Stimulated activated CD8-positive, alpha-beta memory T cell treated with anti-CD3 and anti-CD28 coated beads, Interleukin-4, amount 100 ng/mL, for 1 hour (primary cell): ENCODE measurements at places on chromosomes 13 and 19.

DNA sequence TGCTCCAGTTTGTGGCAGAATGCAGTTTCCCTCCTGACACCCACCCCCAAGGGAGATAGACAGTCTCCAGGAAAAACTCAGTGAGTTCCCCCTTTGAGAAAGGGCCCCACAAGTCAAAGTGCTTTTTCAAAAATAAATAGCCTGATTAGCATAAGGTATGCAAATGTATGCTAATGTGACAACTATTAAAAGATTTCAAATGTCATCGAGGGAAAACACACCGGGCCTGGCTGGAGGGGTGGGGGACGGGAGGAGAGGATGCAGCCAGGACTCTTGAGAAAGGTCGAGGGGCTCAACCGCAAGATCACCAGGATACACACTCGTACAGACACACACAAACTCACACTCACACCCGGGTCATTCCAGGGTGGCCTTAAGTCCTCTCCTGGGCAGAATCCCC lies 34.3 kb upstream of the ZNRF4 start:
- DNase-seq: no peak

GRCh38 chr13:36057547-36057946 lies 73.6 kb downstream of the DCLK1 start:
- DNase-seq: no peak

GRCh38 chr19:51607077-51607476 lies 23.1 kb downstream of the SIGLEC5 start:
- no peak for DNase-seq

DNA sequence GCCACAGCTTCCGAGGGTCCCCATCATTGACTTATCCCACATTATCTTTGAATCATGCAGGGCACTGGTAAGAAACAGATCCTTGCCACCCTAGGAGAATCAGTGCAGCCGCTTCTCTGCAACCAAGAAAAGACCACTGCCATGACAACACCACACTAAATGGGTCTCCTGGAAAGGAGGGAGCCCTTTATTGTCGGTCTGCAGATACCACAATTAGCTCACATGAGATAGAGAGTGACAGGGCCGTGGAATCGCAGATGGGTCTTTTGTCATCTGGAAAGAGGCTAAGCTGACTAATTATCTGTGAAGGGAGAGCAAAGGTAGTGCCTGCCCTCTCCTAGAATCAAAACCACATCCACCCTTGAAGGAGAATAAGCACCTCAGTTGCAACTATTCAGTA lies 178.3 kb upstream of the MYO16 start:
- no peak for DNase-seq

GRCh38 chr19:19224852-19225494 lies 13.2 kb downstream of the NCAN start:
- DNase-seq: peak; percentile 59

- DNase-seq: no peak
Observed at GRCh38 chr19:17240826-17241399, 4.8 kb downstream of the NR2F6 start.

DNA sequence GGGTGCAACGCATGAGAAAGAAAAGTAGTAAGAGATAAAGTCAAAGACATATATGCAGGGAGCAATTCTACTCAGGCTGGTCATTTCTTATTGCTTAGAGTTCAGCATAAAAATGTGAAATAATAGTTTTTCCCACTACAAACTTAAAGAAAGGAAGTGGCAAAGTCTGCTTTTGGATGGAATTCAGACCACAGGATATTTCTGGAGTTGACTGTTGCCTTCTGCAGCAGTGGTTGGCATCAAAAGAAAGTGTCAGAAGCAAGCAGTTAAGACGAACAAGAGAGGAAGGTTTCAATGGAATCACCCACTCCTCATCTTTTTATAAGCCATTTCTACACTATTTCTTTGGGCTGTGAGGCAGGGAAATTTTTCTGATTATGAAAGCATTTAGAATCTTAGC lies 36.2 kb upstream of the TRPC4 start:
- DNase-seq: no peak

- no peak for DNase-seq
Observed at GRCh38 chr13:75480671-75481175, 1.2 kb downstream of the TBC1D4 start.

GRCh38 chr19:4713384-4713951 lies 10.2 kb downstream of the DPP9 start:
- DNase-seq: no peak

GRCh38 chr19:50371914-50372475 lies 4.3 kb upstream of the NR1H2 start:
- no peak for DNase-seq

DNA sequence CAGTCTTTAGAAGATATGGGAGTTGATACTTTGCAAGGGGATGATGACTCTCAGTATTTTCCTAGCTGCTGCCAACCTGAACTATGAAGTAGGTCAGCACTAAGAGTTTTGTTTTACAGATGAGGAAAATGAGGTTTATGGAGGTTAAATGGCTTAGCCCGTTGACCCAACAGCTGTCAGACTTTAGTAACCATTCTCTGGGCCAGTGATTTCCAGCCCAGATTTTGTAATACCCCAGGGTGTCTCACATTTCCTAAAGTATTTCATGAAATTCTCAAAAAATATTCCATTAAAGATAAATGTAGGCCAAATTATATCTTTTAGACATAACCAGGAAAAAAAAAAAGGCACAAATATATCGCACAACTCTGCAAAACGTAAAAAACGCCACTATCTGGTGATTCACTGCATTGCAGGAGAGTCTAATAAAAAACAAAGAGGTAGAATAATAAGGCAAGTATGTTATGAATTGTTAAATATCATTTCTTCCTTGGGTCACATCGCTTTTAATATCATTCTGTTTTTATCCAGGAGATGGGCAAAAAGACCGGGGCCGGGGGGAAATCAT lies 112.5 kb downstream of the DACH1 start:
- no peak for DNase-seq

- DNase-seq: no peak
Observed at GRCh38 chr19:44587963-44588770, 25.2 kb upstream of the IGSF23 start.

DNA sequence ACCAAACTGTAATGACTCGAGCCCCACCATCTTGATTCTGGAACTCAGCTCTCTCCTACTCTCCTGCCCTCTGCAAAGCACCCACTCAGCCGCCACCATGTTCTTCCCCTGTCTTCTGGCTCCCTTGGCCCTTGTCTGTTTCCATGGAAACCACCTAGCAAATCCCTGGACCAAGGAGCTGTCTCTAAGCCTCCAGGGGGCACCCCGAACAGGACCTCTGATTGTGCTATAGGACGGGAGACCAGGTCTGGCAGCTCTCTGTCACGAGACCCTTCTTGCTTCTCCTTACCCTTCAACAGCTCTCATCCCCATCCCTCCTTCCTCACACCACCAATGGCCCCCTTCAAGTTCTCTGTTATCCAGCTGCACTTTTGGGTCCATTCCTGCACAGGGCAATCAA lies 277.7 kb upstream of the ZNF507 start:
- DNase-seq: no peak

GRCh38 chr13:33536601-33537000 lies 251.0 kb upstream of the STARD13 start:
- no peak for DNase-seq

DNA sequence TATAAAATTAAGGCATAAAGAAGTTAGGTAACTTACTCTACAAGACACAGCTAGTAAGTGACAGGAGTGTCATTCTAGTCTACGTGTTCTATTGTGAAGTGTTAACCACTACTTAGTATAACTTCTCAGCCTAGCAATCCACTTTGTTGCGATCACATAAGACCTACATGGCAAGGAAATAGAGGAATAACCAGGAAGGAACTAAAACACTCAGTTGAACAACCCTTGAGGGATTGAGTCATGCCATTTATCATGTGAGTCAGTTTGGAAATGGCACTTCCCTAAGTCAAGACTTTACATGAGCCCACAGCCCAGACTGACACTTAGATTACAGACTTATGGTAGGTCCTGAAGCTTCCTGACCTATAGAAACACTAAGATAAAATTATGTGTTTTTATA lies 279.5 kb upstream of the PCDH20 start:
- DNase-seq: no peak

DNA sequence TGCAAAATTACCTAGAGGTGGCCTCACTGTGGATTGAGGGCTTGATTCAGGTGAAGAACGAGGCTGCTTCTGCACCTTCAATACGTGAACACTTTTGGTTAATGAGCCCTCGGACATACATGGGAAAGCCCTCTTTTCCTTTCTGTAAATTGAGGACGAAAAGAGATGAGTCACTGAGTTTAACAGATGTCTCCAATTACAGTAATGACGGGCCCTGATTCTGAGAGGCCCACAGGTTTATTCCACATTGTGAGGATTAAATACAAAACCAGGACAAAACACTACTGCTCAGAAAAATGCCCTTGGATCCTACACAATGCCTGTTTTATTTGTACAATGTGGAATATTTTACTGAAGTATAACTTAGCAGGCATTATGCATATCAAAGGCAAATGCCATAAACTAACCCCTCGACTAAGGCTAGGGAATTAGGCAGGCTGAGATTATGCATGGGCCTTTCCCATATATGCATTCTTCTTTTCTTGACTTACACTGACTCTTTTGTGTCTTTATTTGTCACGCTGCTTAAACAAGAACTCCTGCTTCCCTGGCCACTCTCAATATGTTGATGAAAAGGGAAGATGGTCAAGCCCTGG lies 819.9 kb downstream of the OLFM4 start:
- no peak for DNase-seq

- DNase-seq: no peak
Observed at GRCh38 chr13:61370520-61370919, 45.1 kb downstream of the PCDH20 start.

GRCh38 chr19:38742906-38743305 lies 1.4 kb downstream of the CAPN12 start:
- no peak for DNase-seq

DNA sequence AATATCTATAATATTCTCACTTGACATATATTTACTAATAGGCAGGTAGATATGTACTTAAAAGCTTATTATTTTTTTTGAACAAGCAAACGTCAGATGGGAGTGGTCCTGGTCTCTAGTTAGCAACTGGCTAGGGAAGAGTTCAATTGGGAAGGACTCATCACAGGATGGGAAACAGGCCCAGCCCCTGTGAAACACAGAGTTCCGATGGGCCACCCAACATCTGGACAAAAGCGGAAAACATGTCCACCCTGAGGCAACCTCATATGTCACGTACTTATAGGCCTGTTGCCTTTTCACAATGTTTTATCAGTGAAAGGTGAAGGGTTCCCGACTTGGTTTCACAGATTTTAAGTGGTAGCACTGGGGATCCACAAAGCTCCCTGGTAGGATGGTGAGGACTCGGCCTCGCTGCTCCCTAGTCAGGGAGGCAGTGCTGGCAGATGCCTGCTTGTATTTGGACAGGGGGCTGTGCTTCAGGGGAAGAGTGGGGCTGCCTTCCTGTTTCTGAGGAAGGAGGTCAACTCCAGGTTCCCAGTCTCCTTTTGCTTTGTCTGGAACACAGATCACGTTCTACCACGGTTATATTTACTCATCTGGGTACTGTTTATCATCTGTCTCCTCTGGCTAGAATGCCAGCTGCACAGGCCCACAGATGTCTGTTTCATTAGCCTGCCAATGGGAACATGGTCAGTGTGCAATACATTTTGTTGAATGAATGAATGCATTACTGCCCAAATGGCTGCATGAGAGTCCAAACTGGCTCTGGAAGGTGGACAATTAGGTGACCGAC lies 49.4 kb upstream of the SLC15A1 start:
- DNase-seq: no peak

- no peak for DNase-seq
Observed at GRCh38 chr19:39160523-39160861, 34.9 kb downstream of the PAK4 start.

- no peak for DNase-seq
Observed at GRCh38 chr13:24670961-24671381, 9.2 kb upstream of the ATP12A start.

DNA sequence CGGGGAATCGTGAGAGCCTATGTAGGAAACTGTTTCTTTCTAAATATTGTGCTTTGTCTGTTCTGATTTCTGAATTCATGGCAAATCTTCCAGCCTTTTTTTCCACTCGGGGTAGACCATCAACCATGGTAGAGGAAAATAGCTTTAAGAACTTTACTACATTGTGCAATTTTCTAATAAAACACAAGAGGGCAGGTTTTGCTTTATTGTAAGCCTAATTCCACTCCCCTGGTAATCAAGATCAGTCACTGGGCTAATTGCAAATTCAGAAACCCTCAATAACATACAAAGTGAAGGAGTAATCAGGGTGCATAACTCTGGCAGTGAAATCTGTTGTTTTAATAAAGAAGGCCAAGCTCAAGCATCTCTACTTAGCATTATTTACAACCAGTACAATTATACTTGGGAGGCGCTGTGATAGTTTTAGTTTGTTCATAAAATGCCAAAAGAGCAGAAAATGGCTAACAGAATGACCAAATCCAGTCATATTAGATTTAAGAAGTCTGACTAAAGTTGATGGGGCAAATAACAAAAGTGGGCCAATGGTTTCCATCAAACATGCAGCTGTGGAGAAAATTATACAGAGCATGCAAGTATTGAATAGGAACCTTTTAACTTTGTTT lies 43.8 kb downstream of the DCT start:
- DNase-seq: no peak

DNA sequence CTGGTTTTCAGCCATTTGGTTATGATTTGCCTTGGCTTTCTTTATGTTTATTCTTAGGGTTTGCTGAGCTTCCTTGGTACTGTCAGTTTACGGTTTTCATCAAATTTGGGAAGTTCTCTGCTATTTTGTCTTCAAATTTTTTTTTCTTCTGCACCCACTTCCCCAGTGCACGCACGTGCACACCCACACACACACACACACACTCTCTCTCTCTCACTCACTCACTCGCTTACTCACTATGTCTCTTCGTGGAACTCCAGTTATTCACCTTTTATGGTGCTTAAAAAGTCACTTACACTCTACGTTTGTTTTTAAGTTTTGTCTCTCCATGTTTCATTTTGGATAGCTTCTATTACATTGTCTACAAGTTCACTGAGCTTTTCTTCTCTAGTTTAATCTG lies 7.1 kb downstream of the AKAP11 start:
- no peak for DNase-seq

DNA sequence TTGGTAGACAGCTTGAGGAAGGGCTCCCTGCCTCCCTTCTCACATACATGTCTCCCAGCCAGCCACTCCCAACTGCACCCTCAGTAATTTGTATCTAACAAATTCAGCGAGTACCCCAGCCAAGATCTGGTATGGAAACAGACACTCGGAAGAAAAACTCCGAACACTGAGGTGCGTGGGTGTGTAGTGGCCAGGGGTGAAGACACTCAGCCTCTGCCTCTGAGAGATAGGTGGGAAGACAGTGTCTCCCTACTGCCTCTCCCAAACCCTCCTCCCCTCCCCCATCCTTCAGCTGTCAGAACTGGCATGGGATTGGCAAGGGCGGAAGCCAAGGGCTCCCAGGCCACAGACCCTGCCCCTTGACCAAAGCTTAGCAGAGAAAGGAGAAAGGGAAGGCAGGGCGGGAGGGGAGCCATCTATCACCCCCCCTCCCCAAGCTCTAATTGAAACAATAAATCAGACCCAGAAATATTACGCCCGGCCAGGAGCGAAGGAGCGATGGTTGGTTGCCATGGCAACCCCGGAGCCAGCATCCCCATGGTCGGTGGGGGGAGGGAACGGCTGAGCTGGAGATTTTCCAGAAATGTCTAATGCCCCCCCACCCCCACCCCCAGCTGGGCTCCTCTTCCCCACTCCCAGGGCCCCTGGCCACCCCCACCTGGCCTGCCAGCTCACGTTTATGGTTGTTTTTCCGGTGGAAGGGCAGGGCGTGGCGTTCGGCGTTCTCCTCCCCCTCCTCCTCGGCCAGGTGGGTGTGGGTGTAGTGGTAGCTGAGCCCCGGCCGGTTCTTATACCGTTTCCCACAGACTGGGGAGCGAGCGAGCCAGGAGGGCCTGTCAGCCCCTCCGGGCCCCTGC lies 7.0 kb downstream of the DPF1 start:
- no peak for DNase-seq

GRCh38 chr13:46388308-46388707 lies 1.3 kb upstream of the RUBCNL start:
- DNase-seq: no peak
